Tibial artery (tissue), 4 donors: ENCODE measurements at places on chromosomes 2 and 18.

GRCh38 chr2:113685471-113685870 lies 58.4 kb downstream of the RABL2A start:
- no peaks in the 10 kb centered on the region for H3K36me3 ChIP-seq
- no peaks in the 10 kb centered on the region for H3K4me1 ChIP-seq
- H3K27ac ChIP-seq, result no peak overlapping the region
- H3K27me3 ChIP-seq, result no peaks in the 10 kb centered on the region
- no peak overlapping the region for H3K4me3 ChIP-seq
- DNase-seq, result no peak

- no peaks in the 10 kb centered on the region for H3K4me1 ChIP-seq
- no peak overlapping the region for H3K4me3 ChIP-seq
- no peaks in the 10 kb centered on the region for H3K27me3 ChIP-seq
- peaks cover 9% of the 10 kb centered on the region for H3K36me3 ChIP-seq
- DNase-seq, result no peak
These were observed 59.5 kb downstream of the PUM2 start for GRCh38 chr2:20291106-20291564.

GRCh38 chr2:28621172-28622100 lies 125.6 kb downstream of the PLB1 start:
- H3K4me1 ChIP-seq, result peaks cover 58% of the 10 kb centered on the region
- DNase-seq, result peak; percentile 97
- no peak overlapping the region for H3K4me3 ChIP-seq
- H3K27me3 ChIP-seq, result no peaks in the 10 kb centered on the region

DNA sequence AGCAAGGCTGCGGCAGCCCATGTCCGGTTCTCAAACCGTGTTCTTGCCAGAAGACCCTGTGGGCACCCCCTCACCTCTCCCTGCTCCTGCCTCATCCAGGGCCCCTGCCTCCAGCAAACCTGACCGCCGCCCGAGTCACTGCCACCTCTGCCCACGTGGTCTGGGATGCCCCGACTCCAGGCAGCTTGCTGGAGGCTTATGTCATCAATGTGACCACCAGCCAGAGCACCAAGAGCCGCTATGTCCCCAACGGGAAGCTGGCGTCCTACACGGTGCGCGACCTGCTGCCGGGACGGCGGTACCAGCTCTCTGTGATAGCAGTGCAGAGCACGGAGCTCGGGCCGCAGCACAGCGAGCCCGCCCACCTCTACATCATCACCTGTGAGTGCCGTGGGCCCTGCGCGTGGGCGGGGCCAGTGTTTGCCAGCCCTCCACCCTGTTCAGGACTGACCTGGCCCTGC lies 32.2 kb downstream of the MTERF4 start:
- no peaks in the 10 kb centered on the region for H3K4me1 ChIP-seq
- DNase-seq, result no peak
- H3K27me3 ChIP-seq, result peaks cover 3% of the 10 kb centered on the region
- peaks cover 5% of the 10 kb centered on the region for H3K36me3 ChIP-seq
- no peak overlapping the region for H3K27ac ChIP-seq
- H3K4me3 ChIP-seq, result no peak overlapping the region

DNA sequence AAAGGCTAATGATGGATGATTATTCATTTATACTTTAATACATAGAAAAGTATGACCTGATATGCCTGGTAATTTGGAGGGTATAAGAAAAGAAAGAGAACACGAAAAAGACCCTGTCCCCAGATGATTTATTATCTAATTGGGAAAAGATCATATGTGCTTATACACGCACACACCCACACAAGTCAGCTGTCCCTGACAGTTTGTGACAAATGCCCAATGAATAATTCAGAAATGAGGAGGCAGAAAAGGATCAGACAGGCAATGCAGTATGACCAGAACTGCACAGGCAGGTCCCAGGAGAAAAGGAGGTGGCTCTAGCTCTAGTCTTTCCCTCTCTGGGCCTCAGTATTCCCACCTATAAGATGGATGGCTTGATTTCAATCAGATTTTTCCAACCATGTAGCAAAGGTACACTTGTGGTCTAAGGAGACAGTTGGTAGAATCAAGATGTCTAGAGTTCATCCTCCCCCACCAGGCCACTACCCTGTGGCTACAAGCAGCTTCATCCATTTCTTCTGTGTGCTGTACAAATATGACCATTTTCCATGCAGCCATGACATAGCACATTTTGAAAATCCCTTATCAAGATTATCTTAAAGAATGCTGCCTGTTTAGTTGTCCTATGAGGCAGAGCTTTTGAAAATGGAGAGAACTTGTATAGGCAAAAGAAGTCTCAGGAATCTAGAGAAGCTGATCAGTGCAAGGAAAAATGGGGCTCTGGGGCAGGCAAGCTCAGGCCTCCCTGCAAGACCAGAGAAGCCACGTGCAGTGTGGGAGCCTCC lies 19.7 kb downstream of the CYRIA start:
- H3K27ac ChIP-seq, result no peak overlapping the region
- DNase-seq, result no peak
- no peaks in the 10 kb centered on the region for H3K36me3 ChIP-seq
- peaks cover 8% of the 10 kb centered on the region for H3K4me1 ChIP-seq
- no peak overlapping the region for H3K4me3 ChIP-seq
- H3K27me3 ChIP-seq, result no peaks in the 10 kb centered on the region

GRCh38 chr2:230661072-230661957 lies 51.3 kb upstream of the CAB39 start:
- DNase-seq, result no peak
- H3K4me3 ChIP-seq, result no peak overlapping the region
- H3K4me1 ChIP-seq, result no peaks in the 10 kb centered on the region
- no peak overlapping the region for H3K27ac ChIP-seq
- H3K36me3 ChIP-seq, result no peaks in the 10 kb centered on the region
- no peaks in the 10 kb centered on the region for H3K27me3 ChIP-seq

DNA sequence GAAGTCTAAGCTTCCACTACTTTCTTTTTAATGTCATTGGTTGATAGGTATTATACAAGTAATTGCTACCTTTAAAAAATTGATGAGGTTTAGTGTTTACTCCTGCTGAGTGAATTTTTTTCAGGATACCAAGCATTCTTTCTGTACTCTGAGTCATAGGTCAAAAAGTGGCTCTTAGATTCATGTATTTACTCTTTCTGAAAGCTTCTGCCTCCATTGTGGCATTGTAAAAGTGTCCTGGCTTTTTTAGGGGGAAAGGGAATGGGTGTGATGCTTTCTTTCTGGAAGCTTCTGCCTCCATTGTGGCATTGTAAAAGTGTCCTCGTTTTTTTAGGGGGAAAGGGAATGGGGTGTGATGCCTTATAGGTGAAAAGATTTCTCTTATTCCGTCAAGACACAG lies 286.5 kb downstream of the LPIN1 start:
- no peak overlapping the region for H3K27ac ChIP-seq
- no peak for DNase-seq
- H3K4me3 ChIP-seq, result no peak overlapping the region
- no peaks in the 10 kb centered on the region for H3K4me1 ChIP-seq
- H3K36me3 ChIP-seq, result no peaks in the 10 kb centered on the region

- DNase-seq, result no peak
- no peaks in the 10 kb centered on the region for H3K4me1 ChIP-seq
- peaks cover 5% of the 10 kb centered on the region for H3K27me3 ChIP-seq
These were observed 72.2 kb downstream of the GALNT14 start for GRCh38 chr2:31066086-31066485.

- no peak overlapping the region for H3K4me3 ChIP-seq
- H3K36me3 ChIP-seq, result no peaks in the 10 kb centered on the region
- no peak overlapping the region for H3K27ac ChIP-seq
- DNase-seq, result no peak
These were observed 9.5 kb downstream of the MAPRE2 start for GRCh38 chr18:35050705-35051195.

GRCh38 chr2:10071595-10071994 lies 8.6 kb downstream of the CYS1 start:
- no peak overlapping the region for H3K27ac ChIP-seq
- H3K36me3 ChIP-seq, result no peaks in the 10 kb centered on the region
- DNase-seq, result no peak

DNA sequence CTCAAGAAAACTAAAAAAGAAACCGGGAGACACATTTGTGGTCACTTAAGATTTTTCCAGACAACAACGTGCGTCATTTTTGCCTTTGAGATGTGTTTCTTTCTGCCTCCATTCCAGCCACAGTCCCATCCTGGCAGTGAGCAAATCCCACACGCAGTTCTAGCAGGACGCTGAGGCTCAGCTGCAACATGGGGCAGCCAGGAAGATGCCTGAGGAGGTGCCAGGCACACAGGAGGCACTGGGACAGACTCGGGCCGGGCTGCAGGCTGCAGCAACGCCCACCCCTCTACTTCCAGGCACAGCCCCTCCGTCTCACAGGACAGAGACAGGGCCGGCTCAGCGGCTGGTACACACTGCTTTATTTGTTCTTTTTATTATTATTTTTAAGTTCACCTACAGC lies 13.1 kb downstream of the KLF11 start:
- H3K4me3 ChIP-seq, result no peak overlapping the region
- peaks cover 51% of the 10 kb centered on the region for H3K36me3 ChIP-seq
- no peaks in the 10 kb centered on the region for H3K27me3 ChIP-seq
- H3K27ac ChIP-seq, result peak overlapping the region; percentile 62
- H3K4me1 ChIP-seq, result no peaks in the 10 kb centered on the region

GRCh38 chr2:144520756-144521487 lies 1.0 kb upstream of the ZEB2 start:
- no peaks in the 10 kb centered on the region for H3K27me3 ChIP-seq
- DNase-seq, result peak; percentile 29

- H3K4me1 ChIP-seq, result no peaks in the 10 kb centered on the region
- H3K36me3 ChIP-seq, result no peaks in the 10 kb centered on the region
- no peak overlapping the region for H3K27ac ChIP-seq
- H3K27me3 ChIP-seq, result no peaks in the 10 kb centered on the region
- no peak for DNase-seq
- no peak overlapping the region for H3K4me3 ChIP-seq
These were observed 117.4 kb upstream of the NABP1 start for GRCh38 chr2:191560411-191560980.

DNA sequence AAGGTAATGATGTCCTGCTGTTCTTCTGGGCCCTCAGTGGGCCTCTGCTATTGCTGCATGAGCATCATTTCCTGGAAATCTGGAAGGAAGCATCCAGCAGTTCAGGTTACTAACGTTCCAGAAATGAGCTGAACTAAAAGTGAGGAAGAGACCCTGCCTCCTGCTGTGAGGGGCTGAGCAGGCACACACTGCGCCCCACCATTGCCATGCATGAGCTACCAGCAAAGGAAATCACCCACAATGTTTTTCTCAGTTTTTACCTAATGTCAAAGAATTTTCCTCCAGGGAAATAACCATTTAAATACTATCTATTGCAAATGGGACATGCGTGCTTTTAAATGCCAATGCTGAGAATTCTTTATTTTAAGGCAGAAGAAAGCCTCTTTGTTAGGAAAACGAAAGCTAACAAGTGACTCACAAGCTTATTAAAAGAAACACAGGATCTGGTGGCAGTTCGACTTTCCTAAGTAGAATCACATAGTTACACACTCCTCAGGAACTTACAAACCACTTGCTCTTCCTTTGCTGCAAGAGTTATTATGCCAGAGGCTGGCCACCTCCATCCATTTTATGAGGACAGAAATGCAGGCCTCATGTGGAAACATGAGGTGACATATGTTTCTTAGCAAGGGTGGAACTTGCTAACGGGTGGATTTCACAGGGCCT lies 152.6 kb upstream of the TTC39C start:
- DNase-seq, result no peak
- H3K4me1 ChIP-seq, result no peaks in the 10 kb centered on the region
- H3K36me3 ChIP-seq, result no peaks in the 10 kb centered on the region

DNA sequence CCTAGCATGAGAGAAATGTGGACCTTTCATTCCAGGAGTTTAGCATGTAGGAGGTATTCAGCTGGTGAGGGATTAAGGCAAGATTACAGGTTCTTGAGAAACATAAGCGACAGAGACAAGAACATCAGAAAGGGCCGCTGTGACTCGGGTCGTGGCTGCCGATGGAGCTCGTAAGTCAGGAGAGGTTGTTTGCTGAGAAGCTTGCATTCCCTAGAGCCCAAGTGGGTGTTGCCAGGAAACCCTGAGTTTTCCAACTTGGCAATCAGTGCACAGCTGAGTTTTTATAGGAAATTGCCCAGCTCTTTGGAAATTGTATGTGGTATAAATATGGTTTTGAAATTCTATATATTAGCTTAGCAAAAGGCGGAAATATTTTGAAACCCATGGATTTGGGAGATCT lies 46.4 kb upstream of the CYP1B1 start:
- H3K36me3 ChIP-seq, result no peaks in the 10 kb centered on the region
- peaks cover 11% of the 10 kb centered on the region for H3K4me1 ChIP-seq
- DNase-seq, result peak; percentile 40
- no peaks in the 10 kb centered on the region for H3K27me3 ChIP-seq
- no peak overlapping the region for H3K4me3 ChIP-seq

- H3K27ac ChIP-seq, result no peak overlapping the region
- DNase-seq, result no peak
- no peaks in the 10 kb centered on the region for H3K36me3 ChIP-seq
- no peaks in the 10 kb centered on the region for H3K4me1 ChIP-seq
These were observed 19.2 kb upstream of the NCKAP1 start for GRCh38 chr2:183057333-183057985.

- H3K4me3 ChIP-seq, result no peak overlapping the region
- H3K27ac ChIP-seq, result no peak overlapping the region
- H3K4me1 ChIP-seq, result no peaks in the 10 kb centered on the region
These were observed 97.6 kb upstream of the HS6ST1 start for GRCh38 chr2:128416109-128416785.

DNA sequence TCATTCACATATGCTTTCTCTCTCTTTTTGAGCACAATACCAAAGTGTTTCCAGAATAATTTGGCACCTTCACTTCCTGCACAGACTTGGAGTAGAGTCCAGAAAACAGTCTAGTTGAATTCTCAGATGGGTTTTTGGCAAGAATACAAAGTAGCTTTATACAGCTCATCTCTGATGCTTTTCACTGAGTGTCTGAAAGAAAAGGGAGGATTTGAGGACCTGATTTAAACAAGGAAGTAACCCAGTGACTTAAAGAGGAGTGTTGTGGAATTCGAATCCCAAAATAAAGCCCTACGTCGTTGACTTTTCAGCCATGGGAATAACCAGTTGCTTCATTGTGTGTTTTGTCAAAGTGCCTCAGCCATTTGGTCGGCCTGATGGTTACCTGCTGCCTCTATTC lies 31.8 kb downstream of the METAP1D start:
- no peak overlapping the region for H3K4me3 ChIP-seq
- H3K4me1 ChIP-seq, result no peaks in the 10 kb centered on the region
- H3K36me3 ChIP-seq, result no peaks in the 10 kb centered on the region
- H3K27me3 ChIP-seq, result no peaks in the 10 kb centered on the region
- no peak overlapping the region for H3K27ac ChIP-seq
- no peak for DNase-seq
